Ammon's horn (tissue), 1 donor: ENCODE measurements at places on chromosomes 3 and 15.
A peak's percentile ranks its signal among the peaks of the same experiment; 100 is the strongest.

DNA sequence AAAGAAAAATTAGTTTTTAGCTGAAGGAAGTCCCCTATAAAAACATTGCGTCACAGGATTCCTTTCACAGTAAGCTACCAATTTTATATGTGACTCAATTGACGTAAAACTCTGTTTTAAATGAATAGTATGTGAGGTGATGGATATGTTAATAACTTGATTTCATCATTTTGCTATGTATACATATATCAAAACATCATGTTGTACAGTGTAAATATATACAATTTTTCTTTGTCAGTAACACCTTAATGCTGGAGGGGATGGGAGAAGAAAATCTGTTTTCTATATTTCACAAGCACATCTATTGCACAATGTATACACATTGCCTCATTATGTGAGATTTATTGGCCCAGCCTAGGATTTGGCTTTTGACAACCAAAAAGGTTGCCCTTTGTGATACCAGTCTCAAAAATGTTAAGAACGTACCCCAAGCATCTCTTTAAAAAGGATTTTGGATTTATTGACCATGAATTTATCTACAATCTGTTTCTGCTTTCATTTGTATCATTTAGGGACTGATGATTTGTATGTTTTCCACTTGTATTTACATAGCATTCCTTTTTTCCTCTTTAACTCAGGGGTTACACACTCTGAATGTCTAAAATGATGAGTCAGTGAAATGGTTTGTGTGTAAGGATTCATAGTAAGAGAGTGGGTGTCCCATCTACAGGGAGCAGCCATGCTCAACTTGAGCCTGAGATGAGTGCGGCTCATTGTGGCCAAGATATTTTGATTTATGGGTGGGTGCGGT, 62.6 kb downstream of the CRTC3 start:
- DNase-seq: no peak

DNA sequence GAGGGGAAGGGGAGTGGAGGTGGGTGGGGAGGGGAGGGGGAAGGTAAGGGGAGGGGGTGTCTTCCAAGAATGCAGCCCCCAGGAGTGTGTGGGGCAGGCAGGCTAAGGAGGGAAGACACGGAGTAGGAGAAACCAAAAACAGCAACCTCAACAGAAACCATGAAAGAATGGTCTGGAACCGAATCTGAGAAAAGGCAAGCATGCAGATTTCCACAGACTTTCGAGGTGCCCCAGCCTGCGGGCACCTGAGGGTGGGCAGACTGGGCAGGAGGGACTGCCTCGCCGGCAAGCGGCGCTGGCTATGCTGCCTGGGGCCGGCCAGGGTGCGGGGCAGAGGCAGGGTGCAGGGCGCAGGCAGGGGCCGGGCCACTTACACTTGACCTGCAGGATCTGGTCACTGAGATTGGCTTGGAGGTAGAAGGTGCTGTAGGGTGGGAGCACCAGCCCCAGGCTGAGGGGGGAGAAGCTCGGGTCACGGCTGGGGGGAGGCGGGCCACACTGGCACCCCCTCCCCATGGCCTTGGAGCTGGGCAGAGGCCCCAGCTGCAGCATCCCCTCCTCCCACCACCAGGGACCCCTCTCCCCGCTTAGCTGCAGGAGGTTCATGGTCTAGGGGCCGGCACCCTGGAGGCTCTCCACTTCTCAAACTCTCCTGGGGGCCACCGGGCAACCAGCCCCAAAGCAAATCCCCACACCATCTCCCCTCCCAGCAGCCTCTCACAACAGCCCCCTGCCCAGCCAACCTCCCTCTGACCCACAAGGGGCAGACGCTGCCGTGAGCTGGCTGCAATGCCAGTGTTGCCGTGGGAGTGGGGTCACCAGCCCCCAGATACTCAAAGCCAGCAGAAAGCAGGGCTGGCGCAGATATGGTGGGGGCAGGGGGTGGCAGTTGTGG, 15.3 kb upstream of the TMEM115 start:
- DNase-seq: no peak

- DNase-seq: no peak
Measured at GRCh38 chr15:31467361-31467760, 140.7 kb downstream of the KLF13 start.

DNA sequence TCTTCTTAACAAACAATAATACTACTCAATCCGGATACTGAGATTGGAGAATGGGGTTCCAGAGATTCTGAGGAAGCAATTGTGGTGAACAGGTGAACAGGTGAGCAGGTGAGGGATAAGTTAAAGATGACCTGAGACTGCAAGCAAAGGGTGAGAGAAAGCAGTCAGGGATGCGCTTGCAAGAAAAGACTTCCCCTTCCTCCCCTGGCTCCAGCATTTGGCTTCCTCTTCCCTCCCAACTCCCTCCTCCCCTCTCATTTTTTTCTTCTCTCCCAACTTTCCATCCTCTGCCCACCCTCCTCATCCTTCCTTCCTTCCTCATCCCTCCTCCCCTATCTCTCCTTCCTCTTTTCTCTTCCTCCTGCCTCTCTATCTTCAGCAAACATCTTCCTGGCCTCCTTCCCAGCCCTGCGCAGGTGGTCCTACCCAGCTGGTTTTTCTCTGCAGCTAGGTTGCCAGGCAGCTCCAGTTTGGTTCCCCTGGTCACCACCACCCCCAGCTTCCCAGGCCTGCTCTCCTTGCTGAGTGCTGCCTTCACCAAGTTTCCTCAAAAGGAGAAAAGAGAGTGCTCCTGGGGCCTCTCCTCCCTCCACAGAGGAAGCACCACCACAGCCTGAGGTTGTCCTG, 10.4 kb upstream of the VIPR1 start:
- DNase-seq: no peak

- DNase-seq: no peak
Measured at GRCh38 chr3:127192576-127193232, at the start of gene PRR23E. Gene PRR23E (plus strand): TSS chr3:127193131. CDS start chr3:127196686, 3,555 bp downstream.

DNA sequence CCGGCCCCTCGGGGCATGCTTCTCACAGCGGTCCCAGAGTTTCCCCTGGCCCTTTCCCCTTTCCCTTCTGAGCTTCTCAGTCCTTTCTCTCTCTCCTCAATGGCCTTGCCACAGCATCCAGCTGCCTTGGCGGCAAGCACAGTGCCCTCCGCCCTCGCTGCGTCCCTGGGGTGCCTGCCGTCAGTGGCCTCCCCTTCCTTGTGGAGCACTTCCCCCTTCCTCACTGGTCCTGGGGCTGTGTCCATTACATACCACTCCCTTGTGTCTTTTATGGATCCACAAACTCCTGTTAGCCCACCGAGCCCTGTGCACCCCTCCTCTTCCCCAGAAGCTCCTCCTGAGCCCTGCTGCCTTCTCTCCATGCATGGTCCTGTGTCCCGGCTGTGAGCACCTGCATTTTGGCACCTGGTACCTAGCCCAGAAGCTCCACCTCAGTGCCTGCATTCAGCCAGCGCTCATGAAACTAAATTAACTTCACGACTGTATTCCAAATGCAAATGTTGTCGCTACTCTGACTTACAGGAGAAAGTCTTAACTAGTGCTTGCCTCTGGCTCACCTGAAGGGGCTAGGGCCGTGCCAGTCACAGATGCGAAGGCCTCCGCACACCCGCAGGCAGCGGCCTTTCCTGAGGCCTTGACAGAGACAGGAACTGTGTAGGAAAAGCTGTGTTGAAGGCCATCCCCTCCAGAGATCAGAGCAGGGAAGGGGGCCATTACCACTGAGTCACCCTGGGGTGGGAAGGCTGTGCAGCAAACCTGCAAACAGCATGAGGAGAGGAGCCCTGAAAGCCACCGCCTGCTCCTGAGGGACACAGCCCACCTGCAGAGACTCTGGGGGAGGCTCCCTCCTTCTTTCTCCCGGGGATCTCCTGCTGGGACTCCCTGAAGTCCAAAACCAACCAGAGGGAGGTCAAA, 19.1 kb upstream of the KLF13 start:
- no peak for DNase-seq

DNA sequence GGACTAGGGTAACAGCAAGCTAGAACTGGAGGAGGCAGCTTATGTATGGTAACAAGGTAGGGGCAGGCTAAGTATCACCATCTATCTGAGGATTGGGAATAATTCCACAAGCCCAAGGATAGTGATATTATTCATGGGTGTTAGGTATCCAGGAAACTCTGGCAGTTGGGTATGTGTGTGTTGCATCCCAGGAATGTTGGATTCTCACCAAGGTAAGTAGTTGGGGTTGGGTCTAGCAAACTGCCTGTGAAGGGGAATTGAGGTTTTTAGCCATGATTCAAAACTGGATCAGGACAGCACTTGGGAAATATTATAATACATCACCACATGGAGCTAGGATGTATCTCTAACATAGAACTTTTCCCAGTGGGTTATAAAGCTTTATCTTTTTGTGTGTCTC, 626.4 kb upstream of the GOLIM4 start:
- no peak for DNase-seq

DNA sequence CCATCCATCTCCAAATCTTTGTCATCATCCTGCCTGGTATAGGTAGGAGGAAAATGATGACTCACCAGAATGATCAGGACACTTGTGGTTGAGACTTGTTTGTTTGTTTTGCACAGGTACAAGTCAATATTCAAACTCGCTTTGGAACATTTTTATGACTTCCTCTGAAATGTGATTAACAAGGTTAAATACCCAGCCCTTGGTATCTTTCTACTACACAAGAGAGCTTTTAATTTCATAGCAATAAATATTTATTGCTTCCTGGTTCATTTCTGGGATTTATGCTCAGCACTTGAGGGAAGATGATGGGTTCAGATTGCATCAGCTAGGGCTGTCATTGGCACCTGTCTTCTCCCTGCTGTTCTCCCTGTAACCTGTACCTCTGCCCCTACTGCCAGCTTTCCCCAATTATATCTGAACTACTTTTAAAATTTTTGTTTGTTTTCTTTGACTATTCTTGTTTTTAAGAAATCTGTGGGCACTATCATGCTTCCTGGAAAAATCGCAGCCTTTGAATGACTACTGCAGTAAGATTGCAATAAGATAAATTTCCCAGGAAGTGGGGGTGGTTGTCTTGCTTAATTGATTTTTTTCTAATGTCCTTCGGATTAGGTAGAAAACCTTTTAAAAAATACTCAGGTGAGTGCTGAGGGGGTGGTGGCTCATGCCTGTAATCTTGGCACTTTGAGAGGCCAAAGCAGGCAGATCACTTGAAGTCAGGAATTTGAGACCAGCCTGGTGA, 24.3 kb upstream of the GCNT3 start:
- DNase-seq: no peak

- peak; percentile 22 for DNase-seq
Measured at GRCh38 chr3:100047455-100048141, 66.7 kb downstream of the FILIP1L start.

DNA sequence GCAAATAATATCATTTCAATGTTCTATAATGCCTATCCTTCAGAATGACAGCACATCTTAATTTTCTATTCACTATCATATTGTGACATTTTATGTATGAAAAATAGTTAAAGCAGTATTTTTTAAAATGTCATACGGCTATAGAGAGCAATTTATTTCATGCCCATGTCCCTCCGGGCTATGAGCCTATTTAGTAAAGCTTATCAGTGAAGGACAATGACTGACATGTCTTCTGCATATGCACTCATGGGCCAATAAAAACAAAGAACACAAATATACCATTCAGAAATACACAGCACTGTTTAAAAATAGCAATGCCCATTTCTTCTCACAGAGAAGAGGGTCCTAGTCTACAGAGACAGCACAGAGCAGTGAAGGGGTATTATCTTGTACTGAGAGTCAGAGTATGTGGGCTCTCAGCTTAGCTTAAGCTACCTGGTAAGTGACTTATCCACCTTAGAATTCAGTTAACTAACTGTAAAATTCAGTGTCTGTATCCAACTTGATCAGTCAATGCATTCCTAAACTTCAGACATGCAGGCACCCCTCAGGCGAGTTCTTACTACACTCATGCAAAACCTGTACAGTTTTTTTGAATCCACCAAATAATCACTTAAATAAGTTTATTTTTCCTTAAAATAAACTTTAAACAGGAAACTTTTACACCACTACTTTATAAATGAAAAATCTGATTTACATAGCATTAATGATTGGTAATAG, 9.0 kb downstream of the GOLIM4 start:
- DNase-seq: no peak

GRCh38 chr3:167866331-167866730, 130.8 kb downstream of the SERPINI1 start:
- no peak for DNase-seq

- DNase-seq: no peak
Measured at GRCh38 chr3:54771050-54771449, 156.8 kb downstream of the LRTM1 start.

DNA sequence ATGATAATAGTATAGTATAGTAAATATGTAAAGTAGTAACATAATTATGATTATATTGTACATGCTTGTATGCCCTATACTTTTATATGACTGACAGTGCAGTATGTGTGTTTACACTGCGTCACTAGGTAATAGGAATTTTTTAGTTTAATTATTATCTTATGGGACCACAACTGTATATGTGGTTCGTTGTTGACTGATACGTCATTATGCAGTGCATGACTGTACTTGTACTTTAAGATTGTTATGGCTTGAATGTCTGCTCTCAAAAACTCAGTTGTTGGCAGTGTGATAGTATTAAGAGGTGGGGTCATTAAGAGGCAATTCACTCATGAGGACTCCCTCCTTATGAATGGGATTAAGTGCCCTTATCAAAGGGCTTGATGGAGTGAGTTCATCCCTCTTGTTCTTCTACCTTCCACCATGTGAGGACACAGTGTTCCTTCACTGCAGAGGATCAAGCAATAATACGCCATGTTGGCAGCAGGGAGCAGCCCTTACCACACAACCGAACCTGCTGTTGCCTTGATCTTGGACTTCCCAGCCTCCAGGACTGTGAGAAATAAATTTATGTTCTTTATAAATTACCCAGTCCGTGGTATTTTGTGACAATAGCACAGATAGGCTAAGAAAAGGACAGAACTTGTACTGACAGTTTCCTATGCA, 152.2 kb downstream of the NEK11 start:
- DNase-seq: no peak

DNA sequence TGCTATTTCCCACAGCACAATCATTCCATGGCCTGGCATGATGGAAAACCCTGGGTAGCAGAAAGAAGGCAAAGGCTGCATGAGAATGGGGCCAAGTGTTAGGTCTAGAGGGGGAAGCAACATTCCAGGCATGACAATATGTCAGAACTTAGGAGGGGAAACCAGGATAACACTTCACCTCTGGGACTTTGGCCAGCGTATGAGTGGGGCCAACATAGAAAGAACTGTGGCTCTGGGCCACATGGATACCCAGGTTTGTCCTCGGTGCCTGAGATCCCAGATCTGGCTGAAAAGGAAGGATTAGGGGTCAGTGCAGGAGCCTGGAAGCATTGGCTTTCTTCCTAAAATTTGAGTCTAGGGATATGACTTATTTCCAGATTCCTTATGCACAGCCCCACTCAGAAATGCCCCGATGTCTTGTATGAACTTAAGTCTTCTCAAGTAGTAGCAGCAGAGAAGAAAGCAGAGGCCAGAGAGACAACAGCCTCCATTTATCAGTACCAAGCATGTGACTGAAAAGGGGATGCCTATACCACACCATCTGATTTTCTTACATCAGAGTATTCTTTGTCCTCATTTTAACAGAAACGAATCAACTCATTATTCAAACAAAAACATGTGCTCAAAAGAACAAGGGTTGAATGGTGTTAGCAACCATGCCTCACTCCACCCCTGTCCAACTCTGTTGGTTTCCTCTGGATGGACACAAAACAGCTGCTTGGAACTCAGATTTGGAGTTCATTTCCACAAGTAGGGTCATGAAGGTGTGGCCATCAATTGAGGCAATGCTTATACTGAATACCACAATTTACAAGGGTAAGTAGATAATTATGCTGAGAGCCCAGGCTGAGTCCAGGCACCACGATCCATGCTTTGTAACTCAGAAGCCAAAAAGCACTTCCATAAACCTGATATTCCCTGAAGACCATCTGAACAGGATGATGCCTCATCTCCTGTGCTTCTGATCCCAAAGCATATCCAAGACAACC, 43.7 kb upstream of the NDUFB4 start:
- DNase-seq: no peak

- peak; percentile 48 for DNase-seq
Measured at GRCh38 chr3:8653800-8654408, 9.3 kb upstream of the SSUH2 start.
